Chondrocyte (in vitro differentiated cells): ENCODE measurements at places on chromosomes 11 and 22. TPM values are rescaled to one million over a fixed set of nuclear protein-coding genes. Genes with fewer than 3 reads are reported as not detected.

Gene RHOD
- 17.4 to 26.5 TPM (median 26.0 TPM) in 3 replicates for total RNA-seq

GRCh38 chr11:44351898-44352498 lies 42.1 kb upstream of the ALX4 start:
- H3K27me3 ChIP-seq, result peaks cover 20% of the 10 kb centered on the region
- H3K4me1 ChIP-seq, result no peaks in the 10 kb centered on the region
- H3K36me3 ChIP-seq, result no peaks in the 10 kb centered on the region
- H3K4me3 ChIP-seq, result no peak overlapping the region
- DNase-seq, result no peak
- no peak overlapping the region for H3K27ac ChIP-seq

- H3K4me3 ChIP-seq, result no peak overlapping the region
- H3K27me3 ChIP-seq, result peaks cover 7% of the 10 kb centered on the region
- no peak overlapping the region for H3K27ac ChIP-seq
- no peak for DNase-seq
Observed at GRCh38 chr11:64025205-64025604, 10.5 kb upstream of the FLRT1 start.

DNA sequence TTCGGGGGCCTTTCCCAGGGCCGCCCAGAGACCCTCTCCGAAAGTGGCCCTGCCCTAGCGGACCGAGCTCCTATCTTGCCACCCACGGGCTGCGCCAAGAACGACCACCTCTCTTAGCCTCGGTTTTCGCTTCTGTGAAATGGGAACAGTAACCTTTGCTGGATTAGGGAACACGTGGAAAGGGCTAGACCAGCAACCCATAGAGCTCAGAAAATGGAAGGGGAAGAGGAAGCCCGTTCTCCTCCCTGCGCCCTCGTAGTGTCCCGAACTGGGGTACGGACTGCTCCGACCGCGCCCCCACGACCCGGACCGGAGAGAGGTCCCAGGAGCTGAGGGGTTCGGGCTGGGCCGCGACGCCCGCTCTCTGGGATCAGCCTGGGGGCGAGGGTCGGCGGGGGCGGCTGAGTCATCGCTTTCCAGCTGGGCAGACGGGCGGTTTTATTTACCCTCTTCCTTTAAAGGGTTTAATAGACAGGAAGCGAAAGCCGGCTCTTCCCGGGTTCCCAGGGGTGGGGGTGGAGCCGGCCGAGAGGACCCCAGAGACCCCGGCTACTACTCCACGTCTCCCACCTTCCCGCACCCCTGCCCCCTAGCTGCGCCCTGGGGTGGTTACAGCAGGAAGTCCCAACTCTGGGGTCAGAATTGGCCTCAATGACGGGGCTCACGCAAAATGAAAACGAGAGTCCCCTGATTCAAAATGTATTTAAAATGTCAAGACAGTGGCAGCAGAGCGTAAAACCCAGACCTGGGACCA lies 907 bp upstream of the PHLDA2 start:
- peak overlapping the region; percentile 96 for H3K27ac ChIP-seq
- no peaks in the 10 kb centered on the region for H3K27me3 ChIP-seq
- H3K4me3 ChIP-seq, result peak overlapping the region; percentile 70
- H3K36me3 ChIP-seq, result no peaks in the 10 kb centered on the region
- DNase-seq, result peak; percentile 91

DNA sequence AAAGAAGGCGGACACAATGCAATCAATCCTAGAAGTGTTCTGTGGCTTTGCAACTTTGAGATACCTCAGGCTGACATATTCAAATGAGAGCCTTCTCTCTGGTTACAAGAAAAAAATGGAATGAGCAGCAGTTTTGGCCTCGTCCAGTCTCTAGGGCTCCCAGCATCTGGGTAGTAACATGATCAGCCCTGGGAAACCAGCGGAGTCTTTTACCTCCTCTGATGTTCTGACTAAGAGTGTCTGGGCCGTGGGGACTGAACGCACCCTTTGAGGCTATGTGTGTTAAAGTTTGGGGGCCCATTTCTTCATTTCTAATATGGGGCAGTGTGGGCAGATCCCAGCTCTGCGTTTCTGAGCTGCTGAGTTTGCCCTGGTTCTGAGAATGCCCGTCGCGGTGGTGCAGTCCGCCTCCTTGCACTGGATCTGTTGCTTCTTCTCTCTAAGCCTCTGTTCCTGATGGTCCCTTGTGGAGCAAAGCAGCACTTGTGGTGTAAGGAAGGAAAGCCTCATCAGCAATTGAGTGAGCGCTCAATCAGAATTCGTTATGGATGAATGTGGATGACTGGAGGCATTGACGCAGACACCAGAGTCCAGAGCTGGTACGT lies 8.1 kb downstream of the PARVB start:
- peaks cover 27% of the 10 kb centered on the region for H3K4me1 ChIP-seq
- H3K27ac ChIP-seq, result peak overlapping the region; percentile 63
- H3K27me3 ChIP-seq, result no peaks in the 10 kb centered on the region
- no peak for DNase-seq
- no peaks in the 10 kb centered on the region for H3K36me3 ChIP-seq
- no peak overlapping the region for H3K4me3 ChIP-seq

DNA sequence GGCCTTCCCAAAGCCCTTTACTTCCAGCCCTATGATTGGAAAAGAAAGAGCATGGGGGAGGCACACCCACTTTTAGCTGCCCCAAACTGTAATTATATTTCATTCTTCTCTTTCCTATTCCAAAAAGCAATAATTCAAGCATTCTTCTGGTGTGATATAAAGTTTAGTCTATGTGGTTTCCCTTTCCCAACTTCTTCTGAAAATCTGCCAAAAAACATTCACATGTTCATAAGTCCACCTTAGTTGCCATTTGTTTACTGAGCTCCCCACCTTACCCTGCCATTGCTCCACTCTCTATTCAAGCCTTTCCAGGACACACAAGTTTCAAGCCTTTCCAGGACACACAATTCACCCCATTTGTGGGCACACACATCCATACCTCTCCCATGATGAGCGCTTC lies 111.6 kb upstream of the BMAL1 start:
- H3K4me3 ChIP-seq, result no peak overlapping the region
- no peak for DNase-seq
- H3K27me3 ChIP-seq, result peaks cover 5% of the 10 kb centered on the region

GRCh38 chr11:69972351-69972802 lies 105.7 kb upstream of the ANO1 start:
- peak; percentile 37 for DNase-seq
- H3K27ac ChIP-seq, result no peak overlapping the region
- H3K4me1 ChIP-seq, result peaks cover 2% of the 10 kb centered on the region
- peaks cover 12% of the 10 kb centered on the region for H3K27me3 ChIP-seq
- H3K4me3 ChIP-seq, result no peak overlapping the region

- peak overlapping the region; percentile 85 for H3K27ac ChIP-seq
- no peak overlapping the region for H3K4me3 ChIP-seq
- peaks cover 61% of the 10 kb centered on the region for H3K4me1 ChIP-seq
Observed at GRCh38 chr11:73416786-73417185, 40.6 kb downstream of the RELT start.

- H3K4me3 ChIP-seq, result no peak overlapping the region
- no peak overlapping the region for H3K27ac ChIP-seq
- H3K36me3 ChIP-seq, result no peaks in the 10 kb centered on the region
- peaks cover 2% of the 10 kb centered on the region for H3K27me3 ChIP-seq
- no peaks in the 10 kb centered on the region for H3K4me1 ChIP-seq
- DNase-seq, result no peak
Observed at GRCh38 chr11:2419638-2420501, 19.3 kb downstream of the TSSC4 start.

GRCh38 chr11:123450623-123451022 lies 20.6 kb downstream of the GRAMD1B start:
- H3K4me3 ChIP-seq, result no peak overlapping the region
- DNase-seq, result no peak
- H3K36me3 ChIP-seq, result no peaks in the 10 kb centered on the region
- no peak overlapping the region for H3K27ac ChIP-seq
- peaks cover 6% of the 10 kb centered on the region for H3K4me1 ChIP-seq

- H3K36me3 ChIP-seq, result no peaks in the 10 kb centered on the region
- no peaks in the 10 kb centered on the region for H3K4me1 ChIP-seq
- no peak overlapping the region for H3K4me3 ChIP-seq
- no peak overlapping the region for H3K27ac ChIP-seq
- H3K27me3 ChIP-seq, result peaks cover 35% of the 10 kb centered on the region
- peak; percentile 11 for DNase-seq
Observed at GRCh38 chr11:70519117-70519516, 120.8 kb downstream of the CTTN start.

DNA sequence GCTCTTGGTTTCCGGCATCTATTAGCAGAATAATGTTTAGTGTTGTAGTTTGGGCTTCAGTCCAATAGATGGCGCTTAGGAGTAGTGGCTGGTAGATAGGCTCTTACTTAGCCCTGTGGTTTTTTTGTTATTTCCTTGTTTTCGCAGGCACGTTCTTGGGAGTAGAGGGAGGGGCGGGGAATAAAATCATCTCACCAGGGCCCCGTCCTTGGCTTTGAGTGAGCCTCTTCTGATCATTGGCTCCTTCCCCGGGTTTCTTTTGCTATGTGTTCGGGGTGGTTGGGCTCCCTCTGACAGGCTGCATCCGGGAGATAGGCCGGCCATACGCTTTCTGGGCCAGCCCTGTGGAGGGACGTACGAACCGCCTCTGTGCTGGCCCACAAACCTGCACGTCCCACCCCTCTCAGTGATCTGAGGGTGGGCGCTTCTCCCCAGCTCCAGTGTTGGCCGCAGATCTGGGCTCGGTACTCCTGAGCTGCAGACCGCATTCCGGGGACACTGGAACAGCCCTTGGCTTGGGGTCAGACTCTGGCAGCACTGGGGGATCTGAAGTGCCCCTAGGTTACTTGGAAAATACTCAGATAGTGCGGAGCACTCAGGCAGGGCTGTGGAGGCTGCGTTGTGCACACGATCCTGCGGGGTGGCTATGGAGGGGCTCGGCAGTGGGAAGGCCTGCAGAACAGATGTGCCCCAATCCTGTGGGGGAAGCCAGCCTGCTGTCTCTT lies 217.0 kb downstream of the DYNC2H1 start:
- no peak for DNase-seq
- peaks cover 8% of the 10 kb centered on the region for H3K36me3 ChIP-seq
- H3K27me3 ChIP-seq, result no peaks in the 10 kb centered on the region
- peaks cover 12% of the 10 kb centered on the region for H3K4me1 ChIP-seq
- no peak overlapping the region for H3K4me3 ChIP-seq
